ENCODE measurements at places on chromosomes 7 and 10.
A peak's percentile ranks its signal among the peaks of the same experiment; 100 is the strongest.

- DNase-seq = no peak
These were observed 3.5 kb upstream of the MYPN start for GRCh38 chr10:68105820-68106219.

GRCh38 chr7:150451097-150451793 lies 815 bp downstream of the GIMAP8 start:
- peak; percentile 72 for DNase-seq

- no peak for DNase-seq
These were observed 9.8 kb upstream of the ORC5 start for GRCh38 chr7:104217620-104218019.

GRCh38 chr7:44748948-44749731 lies 493 bp downstream of the ZMIZ2 start:
- DNase-seq = no peak

DNA sequence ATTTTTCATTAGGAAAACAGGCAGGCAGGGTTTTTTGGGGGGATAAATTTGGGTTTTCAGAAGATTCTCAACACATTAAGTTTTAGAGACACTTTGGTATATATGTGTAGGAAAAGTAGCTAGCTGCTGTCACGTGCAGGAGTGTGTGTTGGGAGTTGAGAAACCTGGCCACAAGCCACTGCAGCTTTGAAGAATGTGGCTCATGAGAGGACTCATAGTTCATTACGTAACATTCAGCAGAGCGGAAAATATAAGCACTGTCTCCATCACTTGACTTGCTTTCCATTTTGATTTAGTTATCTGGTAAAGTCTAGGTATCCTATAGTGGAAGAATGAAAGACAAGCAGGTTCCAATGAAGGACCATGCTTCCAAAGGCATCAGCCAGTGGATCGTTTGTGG lies 31.2 kb downstream of the SMNDC1 start:
- DNase-seq = no peak

DNA sequence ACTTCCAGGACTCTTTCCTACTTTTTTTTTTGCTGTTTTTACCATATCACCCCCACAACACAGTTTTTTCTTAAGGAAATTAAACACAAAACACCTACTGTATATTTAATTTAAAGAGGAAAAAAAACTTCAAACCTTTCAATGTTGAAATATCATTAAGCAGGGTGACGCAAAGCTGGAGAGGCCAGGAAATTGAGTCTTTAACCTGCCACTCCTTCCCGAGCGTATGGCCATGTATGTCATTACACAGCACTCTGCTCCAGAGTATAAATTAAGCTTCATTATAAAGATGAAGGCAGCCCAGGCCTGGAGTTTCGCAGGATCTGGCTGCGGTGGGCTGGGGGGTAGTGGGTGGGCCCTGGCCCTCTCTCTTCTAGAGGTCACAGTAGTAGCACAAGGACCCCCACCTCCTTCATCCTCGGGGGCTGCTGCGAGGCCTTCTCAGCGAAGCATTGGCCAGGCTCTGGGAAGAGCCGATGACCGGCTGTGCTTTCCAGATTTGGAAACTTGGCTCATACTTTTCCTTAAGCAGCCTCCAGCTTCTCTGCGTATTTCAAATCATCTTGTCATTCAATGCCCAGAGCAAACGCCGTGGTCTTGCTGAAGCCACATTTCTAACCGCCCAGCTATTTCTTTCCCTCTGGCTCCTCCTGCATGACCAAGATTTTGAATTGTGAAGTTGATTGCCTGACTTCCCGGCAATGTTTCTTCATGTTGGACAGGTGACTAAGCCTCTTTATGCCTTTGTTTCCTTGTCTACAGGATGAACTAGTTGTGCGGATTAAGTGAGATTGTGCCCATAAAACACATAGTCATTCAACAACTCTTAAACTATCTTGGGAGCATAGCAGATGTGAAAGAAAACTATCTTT lies 765.1 kb downstream of the SUGCT start:
- no peak for DNase-seq

GRCh38 chr10:124669824-124670654 lies 74.1 kb downstream of the FAM53B start:
- DNase-seq = no peak

DNA sequence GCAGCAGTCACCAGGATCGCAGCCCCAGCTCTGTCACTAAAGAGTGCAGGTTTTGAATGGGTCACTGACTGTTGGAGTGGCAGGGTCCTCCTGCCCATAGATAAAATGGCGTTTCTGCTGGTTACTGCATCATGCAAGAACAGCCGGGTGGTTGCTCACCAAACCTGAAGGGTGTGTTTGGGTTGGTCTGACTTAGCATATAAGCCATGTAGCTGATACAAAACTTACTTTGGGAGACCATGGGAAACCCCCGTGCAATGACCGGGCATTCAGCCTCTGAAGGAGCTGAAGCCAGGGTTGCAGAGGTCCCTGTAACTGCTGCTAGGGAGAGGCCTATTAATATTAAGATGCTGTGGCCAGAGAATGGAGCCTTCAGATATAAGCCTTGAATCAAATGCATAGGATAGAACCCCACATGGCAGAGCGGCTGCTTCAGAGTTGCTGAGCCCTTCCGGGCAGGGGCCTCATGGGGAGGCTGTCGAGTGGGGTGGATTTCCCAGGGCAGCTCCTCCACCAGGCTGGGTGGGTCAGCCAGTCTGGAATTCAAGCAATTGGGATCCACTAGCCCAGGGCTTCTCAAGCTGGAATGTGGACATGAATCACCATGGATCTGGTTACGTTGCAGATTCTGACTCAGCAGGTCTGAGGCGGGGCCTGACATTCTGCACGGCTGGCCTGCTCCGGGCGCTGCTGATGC lies 70.9 kb upstream of the CTBP2 start:
- no peak for DNase-seq

- no peak for DNase-seq
These were observed 2.9 kb downstream of the ERLIN1 start for GRCh38 chr10:100182908-100183307.

- no peak for DNase-seq
These were observed 5.7 kb upstream of the PON2 start for GRCh38 chr7:95440394-95441038.

GRCh38 chr10:5317547-5318107 lies 47.1 kb upstream of the UCN3 start:
- DNase-seq = peak; percentile 23

GRCh38 chr10:63192826-63193225 lies 59.7 kb downstream of the NRBF2 start:
- no peak for DNase-seq

DNA sequence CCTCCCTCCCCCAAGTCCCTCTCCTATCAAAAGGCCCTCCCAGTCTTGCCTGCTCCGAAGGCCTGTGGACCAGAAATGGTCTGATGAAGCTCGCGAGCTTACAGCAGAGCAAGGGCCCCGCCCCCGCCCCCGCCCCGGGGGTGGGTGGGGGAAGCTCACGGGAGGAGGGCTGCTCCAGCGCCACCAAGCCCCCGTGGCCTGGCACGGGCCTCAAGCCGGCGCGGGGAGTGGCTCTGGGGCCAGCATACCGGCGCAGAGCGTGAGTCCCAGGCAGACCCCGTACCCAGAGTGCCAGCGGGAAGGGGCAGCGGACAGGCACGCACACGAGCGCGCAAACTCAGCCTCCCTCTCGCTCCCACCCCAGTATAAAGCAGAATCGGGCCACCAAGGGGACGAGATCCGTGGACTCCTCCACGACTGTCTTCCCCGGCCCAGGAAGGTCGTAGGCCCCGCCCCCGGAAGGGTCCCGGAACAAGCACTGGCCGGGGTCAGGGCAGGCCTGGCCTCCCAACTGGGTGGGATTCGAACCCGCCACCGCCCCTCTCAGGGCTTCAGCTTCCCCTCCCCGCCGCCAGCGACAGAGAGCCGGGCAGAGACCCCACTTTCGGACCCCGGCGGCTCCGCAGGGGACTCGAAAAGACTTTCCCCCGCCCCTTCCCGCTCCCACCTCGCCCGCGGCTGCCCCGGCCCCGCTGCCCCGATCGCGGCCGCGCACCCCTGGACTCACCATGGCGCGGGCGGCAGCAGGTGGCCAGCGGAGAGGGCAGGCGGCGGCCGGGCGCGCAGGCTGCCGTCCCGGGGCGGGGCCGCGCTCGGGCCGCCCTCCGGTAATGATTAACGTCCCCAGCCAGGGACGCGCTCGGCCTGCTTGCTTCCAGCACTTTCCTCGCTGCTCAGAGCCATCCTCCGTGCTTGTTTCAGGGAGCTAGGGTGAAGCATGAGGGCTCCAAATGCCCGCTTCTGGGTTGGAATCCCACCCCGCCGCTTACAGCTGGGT lies at the start of gene PCBD1:
Gene PCBD1, minus strand, starts transcription at position 762 of the 997 bp plus-strand sequence. Its CDS starts 32 bp downstream, at position 730.
- DNase-seq = peak; percentile 74

DNA sequence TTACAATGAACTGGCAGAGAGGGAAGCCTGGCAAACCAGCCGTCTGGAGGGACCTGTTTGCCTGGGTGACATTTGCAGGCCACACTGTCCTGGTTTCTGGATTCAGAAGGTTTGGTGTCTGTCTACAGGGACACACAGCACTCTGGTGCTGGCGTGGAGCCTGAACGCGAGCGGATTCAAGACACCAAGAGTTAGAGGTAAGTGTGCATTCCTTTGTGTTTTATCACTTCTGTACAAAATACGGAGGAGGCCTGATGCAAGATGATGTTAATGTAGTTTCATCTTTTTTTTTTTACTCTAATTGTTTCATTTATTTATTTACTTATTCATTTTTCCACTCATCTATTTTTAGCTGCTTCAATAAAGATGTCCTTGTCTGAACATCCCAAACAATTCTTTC lies 485.3 kb upstream of the ADARB2 start:
- DNase-seq = no peak

GRCh38 chr7:78787854-78788253 lies 665.6 kb downstream of the MAGI2 start:
- DNase-seq = no peak

- DNase-seq = no peak
These were observed 33.2 kb upstream of the RAB18 start for GRCh38 chr10:27470885-27471284.

DNA sequence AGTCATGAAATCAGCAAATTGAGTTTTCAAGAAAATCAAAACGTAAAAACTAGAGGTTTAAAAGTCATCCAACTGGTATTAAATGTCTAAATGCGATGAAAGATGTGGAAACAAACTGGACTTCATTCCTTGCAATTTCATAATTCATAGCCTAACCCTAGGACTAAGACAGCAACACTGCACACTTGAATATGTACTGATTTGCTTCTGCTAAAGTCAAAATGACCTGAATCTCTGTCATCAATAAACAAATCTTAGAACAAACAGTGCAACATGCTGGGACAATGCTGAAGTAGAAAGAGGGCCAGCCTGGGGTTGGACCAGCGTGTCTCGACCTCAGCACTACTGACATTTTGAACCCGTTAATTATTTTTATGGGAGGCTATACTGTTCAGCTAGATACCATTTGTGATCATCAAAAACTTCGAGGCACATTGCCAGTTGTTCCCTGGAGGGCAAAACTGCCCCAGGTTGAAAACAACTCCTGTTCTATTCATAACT lies 47.1 kb downstream of the MYOF start:
- DNase-seq = no peak

DNA sequence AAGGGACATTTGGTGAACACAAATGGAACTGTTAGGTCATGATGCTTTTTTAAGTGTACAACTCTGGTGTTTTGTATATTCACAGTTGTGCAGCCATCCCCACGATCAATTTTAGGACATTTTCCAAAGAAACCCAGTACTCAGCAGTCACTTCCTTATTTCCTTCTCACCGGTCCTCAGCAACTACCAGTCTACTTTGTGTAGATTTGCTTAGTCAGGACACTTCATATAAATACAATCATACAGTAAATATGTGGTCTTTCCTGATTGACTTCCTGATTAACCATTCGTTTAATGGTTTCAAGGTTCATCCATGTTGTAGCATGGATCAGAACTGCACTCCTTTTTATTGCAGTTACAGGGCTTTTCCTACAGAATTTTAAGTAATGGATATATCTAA lies 14.4 kb downstream of the SGPL1 start:
- DNase-seq = no peak

DNA sequence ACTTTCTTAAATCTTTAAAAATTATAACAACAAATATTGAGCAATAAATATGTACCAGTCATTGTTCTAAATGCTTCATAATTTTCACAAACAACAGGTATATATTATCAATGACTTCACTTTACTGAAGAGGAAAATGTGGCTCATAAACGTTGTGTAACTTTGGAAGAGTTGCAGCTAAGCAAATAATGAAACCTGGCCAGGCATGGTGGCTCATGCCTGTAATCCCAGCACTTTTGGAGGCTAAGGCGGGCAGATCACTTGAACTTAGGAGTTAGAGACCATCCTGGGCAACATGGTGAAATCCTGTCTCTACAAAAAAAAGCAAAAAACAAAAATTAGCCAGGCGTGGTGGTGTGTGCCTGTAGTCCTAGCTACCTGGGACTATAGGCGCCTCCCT lies 71.9 kb upstream of the AMPH start:
- no peak for DNase-seq

GRCh38 chr10:104076743-104077160 lies 8.9 kb downstream of the COL17A1 start:
- DNase-seq = no peak

GRCh38 chr7:139658908-139659675 lies 118.7 kb downstream of the HIPK2 start:
- no peak for DNase-seq

GRCh38 chr10:110613996-110614495 lies 30.1 kb upstream of the RBM20 start:
- no peak for DNase-seq

DNA sequence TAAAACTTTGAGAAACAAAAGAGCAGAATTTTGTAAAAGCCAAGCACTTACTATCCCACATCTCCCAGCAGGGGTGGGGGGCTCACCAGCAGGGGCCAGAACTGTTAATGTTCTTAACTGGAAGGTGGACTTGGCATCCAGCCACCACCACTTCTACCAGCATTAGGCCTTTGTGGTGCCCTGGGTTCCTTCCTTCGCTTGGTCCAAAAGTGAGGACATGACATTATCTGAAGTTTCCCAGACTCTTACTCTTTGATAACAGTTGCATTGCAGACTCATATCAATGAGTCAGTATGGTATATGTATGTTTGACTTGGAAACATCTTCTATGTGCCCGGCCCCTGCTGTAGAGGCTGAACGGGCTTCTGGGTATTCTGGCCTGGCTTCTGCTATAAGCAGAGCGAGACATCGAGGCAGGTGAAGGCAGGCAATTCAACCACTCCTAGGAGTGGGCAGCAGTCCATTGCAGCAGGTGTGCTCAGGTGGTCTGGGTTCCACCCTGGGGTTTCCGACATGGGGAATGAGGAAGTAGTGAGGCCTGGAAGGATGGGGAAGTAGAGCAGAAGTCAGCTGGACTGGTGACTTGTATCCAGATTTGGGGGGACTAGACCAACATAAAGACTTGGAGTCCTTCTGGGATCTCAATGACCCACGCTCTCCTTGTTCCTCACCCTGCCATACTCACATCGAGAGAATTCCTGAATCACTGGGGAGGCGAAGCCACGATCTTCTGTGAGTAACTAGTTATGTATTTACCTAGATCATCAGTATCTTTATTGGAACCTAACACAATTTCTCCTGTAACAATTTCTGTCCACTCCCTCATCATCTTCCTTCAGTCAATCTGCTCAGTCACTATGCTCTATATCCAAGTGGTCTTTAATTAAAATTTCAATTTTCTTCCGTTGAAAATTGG lies 4.1 kb downstream of the ZNF777 start:
- no peak for DNase-seq

DNA sequence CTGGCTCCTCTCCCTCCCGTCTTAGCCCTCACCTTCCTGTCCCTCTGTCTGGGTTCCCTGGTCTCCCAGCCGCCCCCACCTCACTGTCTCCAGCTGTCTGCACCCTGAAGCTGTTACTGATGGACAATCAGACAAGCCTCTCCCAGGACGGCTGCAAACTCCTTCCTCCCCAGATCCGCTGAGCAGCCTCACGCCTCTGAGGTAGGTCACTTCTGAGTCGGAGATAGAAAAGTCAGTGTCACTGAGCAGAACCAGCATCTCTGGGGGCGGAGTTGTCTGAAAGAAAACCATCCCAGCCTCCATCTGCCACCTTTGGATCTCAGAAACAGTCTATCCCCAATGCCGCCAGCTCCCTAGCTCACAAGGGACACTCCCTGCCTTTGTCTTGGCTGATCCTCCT lies 27.4 kb downstream of the FAM241B start:
- no peak for DNase-seq

Data from activated naive CD4-positive, alpha-beta T cell (primary cell).